ENCODE measurements at places on chromosomes 11 and 22. TPM values are rescaled to one million over a fixed set of nuclear protein-coding genes. Genes with fewer than 3 reads are reported as not detected.

The PDE3B gene
- 0.32 TPM for total RNA-seq

The FAM227A gene
- total RNA-seq, result 1.9 TPM

The NXPE2 gene
- total RNA-seq, result not detected

The FXYD6 gene
- total RNA-seq, result not detected

The OR52I2 gene
- total RNA-seq, result not detected

The VWA5A gene
- 6.5 TPM for total RNA-seq

The PYGM gene
- 1.7 TPM for total RNA-seq

The OR8D4 gene
- total RNA-seq, result not detected

The PGR gene
- total RNA-seq, result 4.5 TPM

The GPHA2 gene
- not detected for total RNA-seq

The WNT7B gene
- 0.64 TPM for total RNA-seq

The SPDYC gene
- not detected for total RNA-seq

The CTTN gene
- 406 TPM for total RNA-seq

The OR51E2 gene
- total RNA-seq, result 1.9 TPM

The CHEK2 gene
- total RNA-seq, result 17.4 TPM

The GSTT2B gene
- 1.9 TPM for total RNA-seq

The CAVIN3 gene
- 142 TPM for total RNA-seq

The MS4A2 gene
- not detected for total RNA-seq

The PRSS23 gene
- total RNA-seq, result 136 TPM

The KLHDC7B gene
- total RNA-seq, result 0.32 TPM

The KRTAP5-2 gene
- total RNA-seq, result not detected

The ARL2 gene
- 44.5 TPM for total RNA-seq

The RFPL1 gene
- total RNA-seq, result not detected

The HOATZ gene
- not detected for total RNA-seq

The ANO5 gene
- total RNA-seq, result 0.32 TPM

The VWCE gene
- 2.2 TPM for total RNA-seq

The BEST1 gene
- total RNA-seq, result 3.2 TPM

The APOA4 gene
- total RNA-seq, result not detected

The SLC6A5 gene
- not detected for total RNA-seq

The SLC7A4 gene
- total RNA-seq, result 2.2 TPM

The GGT5 gene
- total RNA-seq, result 2.2 TPM

The ARHGAP32 gene
- 14.8 TPM for total RNA-seq

The OR51B4 gene
- not detected for total RNA-seq

The INS gene
- total RNA-seq, result not detected

The DRICH1 gene
- not detected for total RNA-seq

The CNGA4 gene
- 0.43 TPM for total RNA-seq

The OR2D2 gene
- 0.86 TPM for total RNA-seq

The KCNJ4 gene
- total RNA-seq, result not detected

The AIFM3 gene
- total RNA-seq, result 0.43 TPM

The LRRC74B gene
- not detected for total RNA-seq

The SCN2B gene
- total RNA-seq, result not detected

The ADORA2A gene
- 3.9 TPM for total RNA-seq

The PIH1D2 gene
- 2.6 TPM for total RNA-seq

The MPEG1 gene
- not detected for total RNA-seq

The TRIM51 gene
- total RNA-seq, result not detected

The LDHAL6A gene
- total RNA-seq, result not detected

The SF3A1 gene
- 23.5 TPM for total RNA-seq

The PHF21A gene
- total RNA-seq, result 15.5 TPM

The HORMAD2 gene
- total RNA-seq, result not detected

The TSGA10IP gene
- not detected for total RNA-seq

The RAD9A gene
- 4.3 TPM for total RNA-seq

The TRIM48 gene
- not detected for total RNA-seq

The PARVB gene
- 30.9 TPM for total RNA-seq

The BRSK2 gene
- total RNA-seq, result under 0.01 TPM

The TRIM6 gene
- 6.5 TPM for total RNA-seq

The ME3 gene
- 27.4 TPM for total RNA-seq

The BAIAP2L2 gene
- total RNA-seq, result 2.3 TPM

The TPCN2 gene
- 13.5 TPM for total RNA-seq
